Trophoblast cell (in vitro differentiated cells and primary cell): ENCODE measurements at places on chromosomes 6 and 20.

DNA sequence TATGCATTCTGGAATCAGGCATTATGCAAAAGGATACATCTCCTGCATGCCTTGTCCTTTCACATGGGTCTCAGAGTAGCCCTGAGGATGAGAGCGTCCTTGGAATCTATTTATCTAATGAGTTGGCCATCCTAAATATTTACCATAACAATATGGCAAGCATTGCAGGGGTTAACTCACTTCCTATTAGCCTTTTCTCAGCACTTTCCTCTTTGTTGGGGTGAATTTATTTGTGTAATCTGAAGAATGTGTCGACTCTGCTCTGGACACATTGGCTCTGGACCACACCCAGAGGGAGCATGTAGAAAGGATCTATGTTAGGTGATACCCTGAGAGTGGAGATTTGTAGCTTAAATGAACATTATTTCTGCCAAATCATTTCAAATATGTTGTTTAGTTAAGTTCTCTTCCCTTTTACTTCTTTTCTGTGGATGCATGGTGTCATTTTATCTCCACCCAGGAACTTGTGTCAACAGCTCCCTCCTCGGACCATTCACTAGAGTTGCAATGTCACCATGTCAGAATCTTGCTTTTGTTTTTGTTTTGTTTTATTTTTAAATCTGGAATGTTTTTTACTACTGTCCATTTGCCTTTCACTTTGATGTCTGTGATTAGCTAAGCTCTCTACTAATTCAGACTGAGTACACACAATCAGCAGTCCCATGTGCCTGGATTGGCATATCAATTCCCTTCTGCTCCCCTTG, 757.0 kb upstream of the MMS22L start:
- no peak for DNase-seq

- DNase-seq: no peak
Observed at GRCh38 chr6:111080698-111081097, 6.6 kb upstream of the SLC16A10 start.

DNA sequence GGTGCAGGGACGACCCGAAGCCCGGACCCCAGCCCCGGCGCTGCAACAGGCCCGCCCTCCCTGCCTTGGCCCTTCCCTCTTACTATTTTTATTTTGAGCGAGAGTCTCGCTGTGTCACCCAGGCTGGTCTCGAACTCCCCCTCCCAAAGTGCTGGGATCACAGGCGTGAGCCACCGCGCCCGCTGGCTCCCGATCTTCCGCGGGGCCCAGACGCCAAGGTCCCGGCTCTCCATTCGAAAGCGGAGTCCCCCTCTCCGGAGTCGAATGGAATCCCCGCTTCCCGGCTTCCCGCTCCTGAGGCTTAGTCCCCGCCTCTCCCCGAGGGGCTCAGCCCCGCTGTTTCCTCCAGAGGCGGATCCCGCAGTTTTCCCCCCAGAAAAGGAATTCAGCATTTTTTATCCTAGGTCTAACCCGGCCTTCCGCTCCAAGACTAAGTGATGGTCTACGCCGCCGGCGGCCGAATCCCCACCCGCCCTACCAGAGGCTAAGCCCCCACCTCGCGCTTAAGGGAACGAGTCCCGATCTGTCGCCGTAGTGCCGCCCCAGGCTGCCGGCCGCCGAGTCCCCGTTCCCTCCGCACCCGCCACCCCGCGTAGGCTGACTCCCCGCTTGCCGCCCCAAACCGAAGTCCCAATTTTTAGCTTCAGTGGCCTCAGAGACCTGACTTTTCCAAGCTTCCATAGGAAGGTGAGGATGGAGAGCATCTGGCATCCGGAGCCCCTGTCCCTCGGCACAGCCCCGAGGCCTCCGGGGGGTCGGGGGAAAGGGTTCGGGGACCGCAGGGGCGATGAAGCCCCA, 11.5 kb upstream of the TMC2 start:
- no peak for DNase-seq

- DNase-seq: no peak
Observed at GRCh38 chr20:20286061-20286460, 81.8 kb upstream of the INSM1 start.

DNA sequence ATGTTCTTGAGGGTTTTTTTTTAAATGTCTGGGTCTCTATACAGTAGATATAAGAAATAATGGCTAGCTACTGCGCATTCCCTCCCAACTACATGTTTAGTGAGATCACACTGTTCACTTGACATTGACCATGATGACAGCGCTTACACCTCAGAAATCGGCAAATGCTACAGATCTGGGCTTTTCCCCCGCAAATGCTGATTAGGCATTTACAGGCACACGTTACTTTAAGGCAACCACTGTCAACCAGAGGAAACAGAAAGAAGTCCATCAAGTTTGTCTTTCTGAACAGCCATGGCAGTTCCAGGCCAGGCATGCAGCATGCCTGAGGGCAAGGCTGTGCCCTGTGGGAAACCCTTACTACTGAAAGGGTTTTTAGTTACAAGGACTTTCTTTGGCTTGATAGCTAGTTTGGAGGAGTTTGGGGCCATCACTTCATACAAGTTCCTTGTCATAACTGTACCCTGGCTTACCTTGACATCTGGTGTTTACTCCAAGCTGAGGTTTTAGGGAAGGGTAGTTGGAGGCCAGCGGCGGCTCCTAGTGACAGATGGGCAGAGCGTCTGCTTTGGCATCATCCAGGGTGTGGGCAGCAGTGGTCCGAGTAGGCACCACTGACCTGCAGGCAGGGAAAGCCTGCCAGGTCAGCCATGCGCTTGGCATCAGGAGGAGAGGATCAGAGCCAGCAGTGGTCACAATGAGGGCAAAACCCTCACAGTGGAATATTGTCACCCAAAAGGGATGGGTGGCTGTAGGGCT, 43.0 kb downstream of the CFAP61 start:
- peak; percentile 52 for DNase-seq

GRCh38 chr6:73503027-73503772, 17.6 kb downstream of the EEF1A1 start:
- no peak for DNase-seq
